NCI-H526 (cell line): ENCODE measurements at places on chromosomes 12 and 14.

DNA sequence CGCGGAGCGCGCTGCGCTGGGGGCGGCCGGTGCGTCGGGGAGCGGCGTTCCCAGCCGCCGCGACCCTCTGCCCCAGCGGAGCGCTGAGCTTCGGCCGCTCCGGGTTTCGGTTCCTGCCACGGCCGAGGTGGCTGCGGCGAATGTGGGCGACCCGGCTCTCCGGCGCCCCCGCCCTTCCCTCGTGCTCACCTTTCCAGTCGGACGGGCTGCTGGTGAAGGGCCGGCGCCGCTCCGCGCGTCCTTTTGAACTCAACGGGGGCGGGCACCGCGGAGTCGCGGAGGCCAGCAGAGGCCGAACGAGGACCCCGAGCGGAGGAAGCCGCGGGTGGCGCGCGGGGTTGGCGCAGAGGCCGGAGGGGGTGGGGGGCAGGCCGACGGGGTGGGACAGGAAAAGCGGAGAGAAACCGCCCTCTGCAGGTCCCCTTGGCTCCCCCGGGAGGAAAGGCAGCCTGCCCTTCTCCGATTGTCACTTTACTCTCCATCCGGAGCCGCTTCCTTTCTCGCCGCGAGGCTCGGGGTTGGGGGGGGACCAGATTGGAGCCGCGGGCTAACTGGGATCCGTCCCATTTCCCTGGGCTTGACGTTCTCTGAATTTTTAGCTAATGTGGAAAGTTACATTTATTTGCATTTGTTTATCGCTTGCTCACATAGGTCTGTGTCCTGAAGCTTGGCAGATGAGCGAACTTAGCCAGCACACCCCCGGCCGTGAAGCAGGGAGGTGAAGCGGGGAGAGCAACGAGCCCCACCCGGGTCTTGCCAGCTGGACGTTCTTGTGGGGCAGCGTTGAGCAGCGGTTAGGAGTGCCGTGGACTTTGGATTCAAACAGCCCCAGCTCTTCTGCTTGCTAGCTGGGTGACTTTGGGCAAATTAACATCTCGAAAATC, at the start of gene SMAGP:
SMAGP (minus strand) TSS at position 349 of the 884 bp plus-strand sequence. CDS start 1,137 bp downstream, outside the sequence.
- DNase-seq = peak; percentile 81

GRCh38 chr12:124909831-124910560, 4.5 kb downstream of the UBC start:
- no peak for DNase-seq

- DNase-seq = no peak
Observed at GRCh38 chr12:116136340-116136739, 141.2 kb downstream of the MED13L start.

DNA sequence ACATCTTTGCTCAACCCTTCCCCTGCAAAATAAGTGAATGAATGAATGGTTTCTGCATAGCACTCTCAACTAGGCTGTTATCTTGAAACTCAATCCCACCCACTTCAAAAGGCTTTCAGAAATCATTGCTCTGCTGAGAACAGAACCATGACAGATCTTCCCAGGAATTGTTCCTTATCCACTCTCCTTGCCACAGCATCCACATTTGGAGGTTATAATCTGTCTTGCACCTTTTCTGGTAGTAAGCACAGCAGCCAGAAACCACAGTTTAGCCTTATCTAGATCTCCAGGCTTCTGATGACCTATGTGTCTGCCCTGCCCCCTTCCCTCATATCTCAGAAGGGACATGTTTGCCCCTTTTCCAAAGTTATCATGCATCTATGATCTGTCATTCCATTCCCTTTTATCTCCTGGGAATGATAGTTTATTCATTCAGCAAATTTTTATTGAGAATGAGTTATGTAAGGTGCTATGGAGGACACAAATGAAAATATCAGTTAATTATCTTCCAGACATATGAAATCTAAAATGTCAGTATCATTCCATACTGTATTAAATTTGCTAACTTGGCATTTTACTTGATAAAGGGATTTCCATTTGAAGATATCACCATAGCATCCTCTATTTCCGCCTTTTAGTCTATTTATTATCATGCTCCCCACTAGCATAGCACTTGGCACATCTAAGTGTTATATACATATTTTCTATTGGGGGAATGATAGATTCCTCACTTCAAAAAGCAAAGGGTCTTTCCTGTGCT, 21.4 kb downstream of the LGR5 start:
- DNase-seq = no peak

DNA sequence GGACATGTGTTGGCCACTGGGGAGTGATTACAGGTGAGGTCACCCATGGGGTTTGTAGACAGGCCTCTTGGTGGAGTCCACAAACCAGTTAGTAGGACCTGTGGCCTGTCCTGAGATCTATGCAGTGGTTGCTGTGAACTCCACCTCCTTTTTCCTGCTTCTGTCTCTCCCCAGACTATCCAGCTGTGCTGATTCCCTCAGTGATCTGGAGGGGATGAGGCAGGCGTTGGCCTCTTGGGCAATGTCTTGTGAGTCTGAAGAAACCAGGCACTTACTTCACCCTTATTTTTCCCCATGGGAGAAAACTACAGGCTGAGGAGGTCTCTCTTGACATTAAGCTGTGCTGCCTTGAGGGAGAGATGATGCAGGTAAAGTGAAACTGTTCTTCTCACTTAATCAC, 257.2 kb upstream of the PRICKLE1 start:
- no peak for DNase-seq

DNA sequence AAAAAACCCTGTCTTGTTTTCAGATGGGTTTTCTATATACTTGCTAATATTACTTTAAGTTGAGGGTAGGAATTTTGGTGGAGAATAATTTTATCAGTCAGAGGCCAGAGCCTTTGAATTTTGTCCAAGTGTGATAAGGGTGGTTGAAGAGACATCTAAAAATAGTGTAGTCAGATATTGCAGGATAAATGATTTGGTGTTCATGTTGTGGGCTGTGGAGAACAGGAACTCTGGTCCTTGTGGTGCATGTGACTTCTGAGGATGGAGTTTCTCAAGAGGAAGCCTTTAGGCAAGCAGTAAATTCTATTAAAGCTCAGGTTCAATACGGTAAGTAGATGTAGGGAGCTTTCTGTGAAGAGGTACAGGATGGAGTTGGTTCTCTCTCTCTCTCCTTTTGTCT, 2.8 kb downstream of the ADAM21 start:
- no peak for DNase-seq

DNA sequence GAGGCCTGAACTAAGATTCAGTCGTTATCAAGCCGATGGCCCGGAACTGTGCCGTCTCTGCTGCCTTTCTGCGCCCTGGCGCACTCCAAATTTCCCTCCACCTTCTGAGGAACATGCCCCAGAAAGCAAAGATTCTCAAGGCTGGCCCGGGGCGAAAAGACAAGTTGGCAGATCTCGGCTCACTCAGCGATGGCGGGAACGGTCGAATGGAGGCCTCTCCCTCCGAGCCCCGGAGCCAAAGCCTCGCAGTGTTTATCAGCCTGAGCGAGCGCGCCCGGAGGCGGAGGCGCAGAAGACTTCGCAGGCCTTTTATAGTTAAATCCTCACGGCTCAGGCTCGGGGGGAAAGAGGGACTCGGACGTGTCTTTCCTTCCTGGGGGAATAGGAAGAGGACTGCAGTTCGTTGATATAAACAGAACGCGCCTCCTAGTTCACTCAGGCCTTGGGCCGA, 5.6 kb downstream of the TBX5 start:
- DNase-seq = no peak
